ENCODE measurements at places on chromosomes 16 and 17.

- DNase-seq = no peak
Measured at GRCh38 chr16:4698321-4699045, 5.1 kb downstream of the NUDT16L1 start.

GRCh38 chr17:75036643-75037268 lies 10.0 kb downstream of the ATP5PD start:
- no peak for DNase-seq

DNA sequence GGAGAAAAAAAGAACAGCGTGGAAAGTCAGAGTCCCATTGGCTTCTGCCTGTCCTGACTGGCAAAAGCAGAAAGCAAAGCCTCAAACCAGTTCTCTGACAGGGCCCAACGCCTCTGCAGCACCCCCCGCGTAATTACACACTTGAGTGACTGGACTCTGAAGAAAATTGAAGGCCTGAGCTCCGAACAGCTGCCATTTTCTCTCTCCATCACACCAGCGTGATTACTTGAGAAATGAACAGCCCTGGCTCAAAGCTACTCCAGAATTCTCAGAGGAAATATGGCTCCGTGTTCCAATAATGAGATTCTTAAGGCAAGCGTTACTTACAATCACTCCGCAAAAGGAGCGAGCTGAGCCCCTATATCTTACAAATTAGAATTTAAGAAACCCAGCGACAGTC lies 142.7 kb upstream of the C17orf78 start:
- DNase-seq = no peak

- no peak for DNase-seq
Measured at GRCh38 chr16:77612596-77612995, 109.7 kb upstream of the NUDT7 start.
